CD4-positive, alpha-beta T cell treated with Interleukin-10 for 1 hour (primary cell): ENCODE measurements at places on chromosomes 6 and 20.

DNA sequence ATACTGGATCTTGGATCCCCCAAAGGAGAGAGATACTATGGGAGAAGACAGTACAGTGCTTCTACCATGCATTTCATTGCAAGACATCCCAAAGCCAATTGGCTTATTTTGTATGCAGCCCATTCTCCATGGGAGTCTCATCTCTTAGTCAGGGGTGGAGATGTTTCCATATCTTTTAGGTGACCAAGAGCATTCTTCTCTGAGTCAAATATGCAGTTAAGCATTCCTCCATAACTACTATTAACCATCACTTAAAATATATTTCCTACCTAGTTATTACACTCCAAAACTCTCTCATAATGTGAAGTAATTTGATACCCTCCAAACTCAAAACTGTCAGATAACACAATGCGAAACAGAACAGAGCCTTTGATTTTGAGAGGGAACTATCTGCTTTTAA, 542.6 kb downstream of the HDGFL1 start:
- no peak for DNase-seq

GRCh38 chr20:20303320-20303719, 64.6 kb upstream of the INSM1 start:
- DNase-seq = no peak

DNA sequence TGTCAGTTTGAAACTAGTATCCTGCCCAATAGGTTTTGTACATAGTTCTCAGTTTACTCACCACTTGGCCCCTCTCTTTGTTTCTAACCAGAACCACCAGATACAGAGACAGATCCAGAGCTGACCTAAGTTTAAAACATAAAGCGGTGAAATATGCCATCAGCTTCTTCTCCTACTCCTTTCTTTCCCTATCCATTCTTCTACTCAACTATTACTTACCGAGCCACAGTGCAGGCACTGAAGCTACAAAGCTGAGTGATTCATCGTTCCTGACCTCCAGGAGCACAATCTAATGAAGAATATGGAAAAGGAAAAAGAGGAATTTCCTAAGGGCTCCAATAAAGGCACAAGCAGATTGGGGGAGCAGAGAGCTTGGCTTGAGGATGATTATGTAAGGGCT, 286.0 kb downstream of the FOXC1 start:
- no peak for DNase-seq

DNA sequence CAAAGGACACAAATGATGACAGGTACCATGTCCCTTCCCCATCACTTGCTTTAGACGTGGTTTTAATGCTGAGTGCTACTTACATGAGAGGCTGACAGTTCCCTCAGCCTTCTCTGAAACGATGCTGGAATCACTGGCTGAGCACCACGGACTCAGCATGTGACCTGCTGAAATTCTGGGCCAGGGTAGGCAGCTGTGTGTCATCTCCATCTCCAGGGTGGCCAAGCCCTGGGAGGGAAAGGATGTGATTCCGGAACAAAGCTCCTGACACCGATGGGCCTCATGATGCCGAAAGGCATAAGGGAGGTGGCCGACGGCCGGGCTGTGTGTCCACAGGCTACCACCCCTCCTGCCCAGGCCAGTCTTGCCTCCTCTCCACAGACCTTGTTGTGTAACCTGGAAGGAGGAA, 184.3 kb upstream of the CST7 start:
- DNase-seq = no peak

DNA sequence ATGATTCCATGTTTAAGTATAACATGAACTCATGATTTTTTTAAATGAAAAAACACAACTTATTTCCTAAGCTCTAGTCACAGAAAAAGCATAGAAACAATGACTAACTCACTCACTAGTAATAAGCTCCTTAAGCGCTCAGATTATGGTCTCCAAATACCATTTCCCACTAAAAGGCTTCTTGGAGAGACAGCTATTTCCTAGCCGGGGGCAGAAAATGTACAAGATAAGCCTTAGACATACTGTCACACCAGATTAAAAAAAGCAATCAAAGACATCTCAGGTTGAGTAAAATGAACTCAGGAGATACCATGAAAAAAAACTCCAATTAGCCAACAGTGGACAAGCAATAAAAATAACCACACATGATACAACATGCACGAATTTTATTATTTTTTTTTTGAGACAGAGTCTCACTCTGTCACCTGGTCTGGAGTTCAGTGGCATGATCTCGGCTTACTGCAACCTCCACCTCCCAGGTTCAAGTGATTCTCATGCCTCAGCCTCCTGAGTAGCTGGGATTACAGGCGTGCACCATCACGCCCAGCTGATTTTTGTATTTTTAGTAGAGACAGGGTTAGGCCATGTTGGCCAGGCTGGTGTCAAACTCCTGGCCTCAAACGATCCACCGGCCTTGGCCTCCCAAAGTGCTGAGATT, 14.9 kb downstream of the SRPK1 start:
- no peak for DNase-seq

- no peak for DNase-seq
Measured at GRCh38 chr6:121809211-121809610, 373.8 kb downstream of the GJA1 start.

- DNase-seq = no peak
Measured at GRCh38 chr6:160678744-160679401, 14.8 kb upstream of the LPA start.

DNA sequence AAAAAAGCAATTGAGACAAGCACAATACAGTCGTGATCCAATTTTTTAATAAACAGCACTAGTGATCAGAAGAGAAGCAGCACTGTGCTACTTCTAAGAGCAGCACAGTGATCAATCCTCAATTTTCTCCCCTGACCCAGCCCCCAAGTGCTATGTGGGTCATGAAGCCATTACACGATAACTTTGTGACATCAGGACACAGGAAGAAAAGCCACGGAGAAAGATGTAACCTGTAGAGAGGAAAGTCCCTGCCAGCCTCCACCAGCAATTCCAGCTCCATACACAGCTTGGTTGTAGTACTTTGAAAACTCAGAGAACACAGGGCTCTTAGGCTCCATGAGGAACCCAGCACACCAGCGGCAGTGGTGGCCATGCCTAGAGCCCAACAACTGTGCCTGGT, 45.3 kb upstream of the MYB start:
- DNase-seq = no peak
